NCI-H2081 treated with DMSO at 0.1 percent for 48 hours (cell line): ENCODE measurements at places on chromosomes 7 and 10.

DNA sequence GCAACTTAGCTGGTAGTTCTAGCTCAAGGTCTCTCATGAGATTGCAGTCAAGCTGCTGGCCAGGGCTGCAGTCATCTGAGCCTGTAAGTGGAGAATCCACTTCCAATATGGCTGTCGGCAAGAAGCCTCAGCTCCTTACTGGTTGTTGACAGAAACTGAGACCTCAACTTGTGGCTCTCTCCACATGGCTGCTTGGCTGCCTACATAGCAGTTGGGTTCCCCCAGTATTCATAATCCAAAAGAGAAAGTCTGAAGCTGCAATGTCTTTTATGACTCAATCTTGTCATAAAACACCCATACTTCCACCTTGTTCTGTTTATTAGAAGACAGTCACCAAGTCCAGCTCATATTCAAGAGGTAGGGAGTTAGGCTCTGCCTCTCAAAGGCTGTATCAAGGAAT, 334.9 kb upstream of the KMT2E start:
- no peak for DNase-seq

- no peak for DNase-seq
These were observed 13.9 kb downstream of the EIF4H start for GRCh38 chr7:74187915-74188675.

DNA sequence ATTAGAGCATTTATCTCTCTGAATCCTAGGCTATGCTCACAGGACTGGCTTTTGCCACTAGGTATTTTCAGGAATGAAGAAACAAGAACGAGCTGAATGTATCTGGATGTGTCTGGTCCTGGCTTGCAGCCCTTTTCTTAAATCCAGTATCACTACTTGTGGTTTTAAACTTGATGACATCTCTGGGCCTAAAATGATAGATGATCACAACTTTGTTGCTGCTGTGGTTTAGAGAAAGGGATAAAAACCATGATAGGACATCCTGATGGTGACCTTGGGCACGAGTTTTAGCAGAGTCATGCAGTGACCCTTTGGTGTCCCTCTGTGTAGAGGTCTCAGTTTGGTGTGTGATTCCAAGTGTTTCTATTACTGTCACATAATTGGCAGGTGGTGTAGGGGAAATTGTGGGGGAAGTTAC, 31.7 kb upstream of the SEMA3C start:
- no peak for DNase-seq

DNA sequence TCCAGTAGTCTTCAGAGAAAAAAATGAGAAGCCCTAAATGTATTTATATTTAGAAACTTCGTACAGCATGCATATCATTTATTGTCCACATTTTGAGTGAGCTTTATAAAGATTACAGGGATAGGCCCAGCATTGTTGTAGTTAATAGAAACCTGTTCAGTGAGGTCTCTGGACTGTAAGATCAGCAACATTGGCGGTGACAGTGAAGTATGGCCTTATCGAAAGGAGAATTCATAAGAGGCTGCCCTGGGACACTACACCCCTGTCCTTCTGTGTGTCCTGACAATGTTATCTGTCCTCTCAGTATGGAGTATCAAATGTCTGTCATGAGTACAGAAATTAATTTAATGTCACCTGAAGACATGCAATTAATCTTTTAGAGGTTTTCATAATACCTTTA, 57.2 kb downstream of the SHH start:
- no peak for DNase-seq

- DNase-seq: peak; percentile 3
These were observed 118.9 kb downstream of the APBB1IP start for GRCh38 chr10:26556748-26557640.

DNA sequence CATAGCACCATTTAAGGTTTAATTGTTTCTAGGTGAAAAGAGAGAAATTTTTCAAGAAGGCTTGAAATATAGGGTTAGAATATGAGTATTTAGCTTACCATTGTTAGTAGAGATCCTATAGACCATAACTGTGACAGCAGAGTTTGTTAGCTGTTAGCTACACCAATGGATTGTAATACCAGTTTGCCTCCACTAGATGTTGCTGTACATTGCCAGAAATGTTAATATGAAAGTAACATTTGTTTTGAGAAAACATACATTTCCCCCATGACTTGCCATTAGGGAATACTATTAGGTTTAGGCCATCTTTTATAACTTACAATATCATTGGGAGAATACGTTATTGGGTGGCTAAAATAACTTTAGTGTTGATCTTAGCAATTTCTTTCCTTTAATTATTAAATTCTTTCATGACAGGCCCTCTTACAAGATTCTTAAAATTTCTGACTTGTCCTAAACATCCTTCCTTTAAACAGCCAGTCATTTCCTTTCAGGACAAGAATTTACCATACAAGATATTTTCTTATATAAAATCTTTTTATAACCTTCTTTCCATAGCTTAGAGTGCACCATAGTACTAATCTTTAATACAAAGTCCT, 39.5 kb downstream of the ZNF117 start:
- peak; percentile 50 for DNase-seq

GRCh38 chr10:31014161-31014875, 17.3 kb downstream of the ZNF438 start:
- DNase-seq: no peak

- no peak for DNase-seq
These were observed 29.4 kb downstream of the CDK14 start for GRCh38 chr7:90625562-90625961.

GRCh38 chr10:28217848-28218247, 85.0 kb downstream of the MPP7 start:
- no peak for DNase-seq

DNA sequence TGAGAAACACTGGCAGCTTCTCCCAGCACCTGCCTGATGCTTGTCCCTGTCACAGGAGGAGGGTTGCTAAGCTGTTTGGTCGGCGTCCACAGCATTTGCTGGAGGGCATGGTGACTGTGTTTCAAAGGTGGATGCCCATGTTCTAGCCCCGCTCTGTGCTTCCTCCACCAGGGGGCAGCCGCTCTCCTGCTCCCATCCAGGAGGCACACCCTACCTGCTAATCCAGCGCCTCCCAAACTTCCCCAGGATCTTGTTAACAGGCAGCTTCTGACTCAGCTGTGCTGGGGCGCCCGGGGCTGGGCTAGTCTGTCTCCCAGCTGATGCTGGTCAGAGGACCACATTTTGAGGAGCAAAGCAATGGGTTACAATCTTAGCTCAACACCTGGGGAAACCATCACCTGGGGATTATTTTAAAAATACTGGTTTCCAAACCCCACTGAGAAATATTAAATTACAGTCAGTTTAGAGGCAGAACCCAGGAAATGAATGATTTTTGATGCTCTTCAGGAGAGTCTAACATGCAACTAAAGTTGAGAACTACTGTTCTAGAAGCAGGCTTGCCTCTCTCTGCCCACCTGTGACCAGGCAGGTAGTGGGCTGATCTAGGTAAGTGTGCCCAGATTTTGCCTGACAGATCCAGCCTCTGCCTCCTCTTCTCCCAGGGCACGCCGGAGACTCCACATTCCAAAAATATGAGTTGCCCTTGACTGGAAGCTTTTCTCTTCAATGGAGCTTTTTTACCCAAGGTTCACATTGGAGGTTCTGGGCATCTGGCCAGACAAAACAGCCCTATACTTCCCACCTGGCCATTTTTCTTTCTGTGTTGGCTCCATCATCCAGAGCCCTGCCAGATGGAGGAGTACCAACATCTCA, 92.7 kb upstream of the GPR26 start:
- DNase-seq: no peak

- DNase-seq: no peak
These were observed 25.6 kb downstream of the GPER1 start for GRCh38 chr7:1113548-1113885.

- no peak for DNase-seq
These were observed 23.7 kb downstream of the RAB18 start for GRCh38 chr10:27527666-27528295.

GRCh38 chr10:21265622-21266021, 259.9 kb downstream of the SKIDA1 start:
- DNase-seq: no peak

- no peak for DNase-seq
These were observed 67.3 kb downstream of the AP3M1 start for GRCh38 chr10:74083304-74083703.

- no peak for DNase-seq
These were observed 400.2 kb downstream of the PHTF2 start for GRCh38 chr7:78198756-78199155.

DNA sequence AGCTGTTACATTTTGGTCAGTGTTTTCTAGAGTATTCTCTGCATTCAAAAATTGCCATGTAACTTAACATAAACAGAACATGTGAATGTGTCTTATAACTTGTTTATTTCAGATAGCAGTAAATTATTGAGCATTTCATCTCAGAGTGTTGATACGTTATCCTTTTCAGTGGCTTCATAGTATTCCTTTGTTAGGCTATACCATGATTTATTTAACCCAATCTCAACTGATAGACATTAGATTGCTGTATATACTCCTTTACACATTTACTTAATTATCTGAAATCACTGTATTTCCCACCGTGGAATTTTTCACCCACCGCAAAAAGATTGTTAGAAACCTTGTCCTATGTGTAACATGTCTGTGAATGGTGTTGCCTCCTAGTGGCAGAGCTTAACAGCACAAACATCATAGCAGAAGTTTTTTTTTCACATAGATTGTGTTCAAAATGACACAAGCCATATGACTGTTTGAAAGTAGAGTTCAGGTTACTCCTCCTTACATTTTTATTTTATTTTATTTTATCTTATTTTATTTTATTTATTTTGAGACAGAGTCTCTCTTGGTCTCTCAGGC, 21.4 kb downstream of the SLF2 start:
- DNase-seq: no peak

DNA sequence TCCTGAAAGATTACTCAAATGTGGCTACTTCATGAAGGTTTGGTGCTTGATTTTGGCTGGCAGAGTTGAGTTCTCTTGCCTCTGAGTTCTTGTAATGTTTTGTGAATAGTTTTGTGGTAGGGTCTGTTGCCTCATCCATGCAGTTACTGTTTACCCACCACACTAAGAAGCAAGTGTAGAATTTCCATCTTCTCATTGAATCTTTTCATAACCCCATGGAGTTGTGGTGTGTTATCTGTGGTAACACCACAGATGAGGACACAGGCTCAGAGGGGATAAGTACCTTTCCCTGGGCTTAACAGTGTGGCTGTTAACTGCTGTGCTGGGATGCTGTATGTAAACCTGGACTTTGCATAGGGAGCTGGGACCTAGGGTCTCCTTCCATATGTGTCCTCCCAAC, 186.3 kb downstream of the CAMK1D start:
- DNase-seq: no peak

DNA sequence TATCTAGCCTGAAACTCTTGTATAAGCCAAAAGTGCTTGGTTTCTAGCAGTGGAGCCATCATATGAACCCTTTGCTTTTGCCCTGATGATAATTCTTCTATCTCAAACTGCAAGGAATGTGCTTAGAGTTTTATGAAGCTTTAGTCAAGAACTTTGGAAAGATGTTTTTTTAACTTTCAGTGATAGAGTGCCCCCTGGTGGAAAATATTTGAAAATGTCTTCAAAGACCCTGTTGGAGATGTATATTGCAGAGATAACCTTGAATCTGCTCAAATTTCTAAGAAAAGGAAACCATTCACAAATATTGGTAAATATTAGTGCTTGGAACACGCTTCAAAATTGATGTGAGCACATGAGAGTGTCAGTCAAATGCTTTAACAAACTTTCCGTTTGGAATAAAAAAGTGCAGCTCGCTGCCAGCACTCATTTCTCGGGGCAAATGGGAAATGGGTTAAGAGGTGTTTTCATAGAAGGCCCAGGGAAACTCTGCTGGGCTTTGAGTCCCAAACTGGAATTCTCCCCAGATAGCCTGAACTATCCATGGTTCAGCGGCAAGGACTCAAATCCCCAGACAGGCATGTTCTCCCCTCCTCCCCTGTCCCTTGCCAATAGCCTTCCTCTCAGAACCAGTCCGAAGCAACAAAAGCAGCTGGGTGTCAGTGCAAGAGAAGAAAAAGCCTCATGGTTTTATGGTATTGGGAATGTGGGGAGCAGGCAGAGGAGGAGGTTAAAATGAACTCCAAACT, 129.3 kb downstream of the MYOF start:
- no peak for DNase-seq

GRCh38 chr10:96830511-96831199, 1.4 kb upstream of the LCOR start:
- peak; percentile 1 for DNase-seq

- DNase-seq: no peak
These were observed 649.5 kb upstream of the MKI67 start for GRCh38 chr10:128775743-128776142.

DNA sequence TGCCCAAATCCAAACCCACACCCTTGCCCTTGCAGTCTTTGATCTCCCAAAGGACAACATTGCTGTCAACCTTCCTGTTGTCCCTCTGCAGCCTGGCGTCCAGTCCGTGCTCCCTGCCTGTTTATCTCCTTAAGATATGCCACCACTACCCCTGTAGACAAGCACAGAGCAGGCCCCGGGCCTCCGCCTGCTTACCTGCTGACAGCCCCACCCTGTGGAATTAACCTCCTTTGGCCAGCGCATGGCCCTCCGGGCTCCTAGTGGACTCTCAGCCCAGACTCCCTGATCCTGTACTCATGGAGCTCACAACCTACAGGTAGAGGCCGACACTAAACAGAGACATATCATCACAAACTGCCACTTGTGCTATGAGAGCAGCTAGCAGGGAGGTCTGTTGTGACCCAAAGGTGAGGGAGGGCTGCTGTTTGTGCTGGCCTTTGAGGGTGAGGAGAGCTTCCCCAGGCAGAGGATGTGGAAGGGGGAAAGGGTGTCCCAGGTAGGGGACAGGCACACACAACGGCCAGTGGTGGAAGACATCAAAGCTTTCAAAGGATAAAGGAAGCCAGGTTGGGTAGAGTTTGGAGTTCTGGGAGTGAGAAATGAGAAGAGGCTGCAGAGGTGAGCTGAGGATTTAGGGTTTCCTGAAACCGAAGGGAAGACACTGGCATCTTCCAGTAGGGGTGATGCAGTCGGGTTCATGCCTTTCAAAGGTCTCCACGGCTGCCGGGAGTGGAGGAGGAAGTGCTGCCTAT, 174.5 kb upstream of the ZMIZ1 start:
- DNase-seq: no peak

DNA sequence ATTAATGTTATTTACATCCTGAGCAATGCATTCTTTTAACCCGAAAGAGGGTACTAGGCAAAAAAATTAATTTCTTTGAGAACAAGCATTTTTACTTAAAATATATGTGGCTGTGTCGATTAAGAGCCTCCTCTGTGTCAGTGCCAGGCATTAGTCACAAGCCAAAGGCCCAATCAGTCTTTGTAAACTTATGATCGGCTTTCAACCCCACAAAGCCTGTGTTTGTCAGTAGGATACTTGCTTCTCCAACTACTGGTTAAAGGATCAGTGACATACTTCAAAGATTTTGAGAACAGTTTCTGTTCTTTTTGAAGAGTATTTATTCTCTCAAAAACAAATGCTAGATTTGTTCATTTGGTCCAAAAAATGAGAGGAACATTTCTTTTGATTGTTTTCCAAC, 159.3 kb downstream of the NRCAM start:
- no peak for DNase-seq

DNA sequence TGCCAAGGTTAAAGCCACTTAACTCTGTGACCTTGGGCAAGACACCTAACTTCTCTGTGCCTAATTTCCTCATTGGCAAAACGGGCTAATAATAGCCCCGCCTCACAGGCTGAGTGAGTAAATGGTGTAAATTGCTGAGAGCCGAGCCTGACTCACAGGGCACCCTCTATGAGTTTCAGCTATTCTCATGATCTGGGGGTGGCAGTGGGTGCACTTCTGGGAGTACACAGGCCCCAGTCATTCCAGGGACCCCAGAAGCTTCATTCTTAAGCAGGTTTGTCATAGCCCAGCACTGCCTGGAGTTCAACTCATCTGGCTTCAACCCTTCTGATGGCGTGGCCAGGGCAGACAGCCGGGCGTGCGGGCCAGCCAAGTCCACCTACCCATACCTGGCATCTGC, 137.2 kb downstream of the GRID1 start:
- no peak for DNase-seq
